ENCODE measurements at places on chromosomes 6 and 20.

DNA sequence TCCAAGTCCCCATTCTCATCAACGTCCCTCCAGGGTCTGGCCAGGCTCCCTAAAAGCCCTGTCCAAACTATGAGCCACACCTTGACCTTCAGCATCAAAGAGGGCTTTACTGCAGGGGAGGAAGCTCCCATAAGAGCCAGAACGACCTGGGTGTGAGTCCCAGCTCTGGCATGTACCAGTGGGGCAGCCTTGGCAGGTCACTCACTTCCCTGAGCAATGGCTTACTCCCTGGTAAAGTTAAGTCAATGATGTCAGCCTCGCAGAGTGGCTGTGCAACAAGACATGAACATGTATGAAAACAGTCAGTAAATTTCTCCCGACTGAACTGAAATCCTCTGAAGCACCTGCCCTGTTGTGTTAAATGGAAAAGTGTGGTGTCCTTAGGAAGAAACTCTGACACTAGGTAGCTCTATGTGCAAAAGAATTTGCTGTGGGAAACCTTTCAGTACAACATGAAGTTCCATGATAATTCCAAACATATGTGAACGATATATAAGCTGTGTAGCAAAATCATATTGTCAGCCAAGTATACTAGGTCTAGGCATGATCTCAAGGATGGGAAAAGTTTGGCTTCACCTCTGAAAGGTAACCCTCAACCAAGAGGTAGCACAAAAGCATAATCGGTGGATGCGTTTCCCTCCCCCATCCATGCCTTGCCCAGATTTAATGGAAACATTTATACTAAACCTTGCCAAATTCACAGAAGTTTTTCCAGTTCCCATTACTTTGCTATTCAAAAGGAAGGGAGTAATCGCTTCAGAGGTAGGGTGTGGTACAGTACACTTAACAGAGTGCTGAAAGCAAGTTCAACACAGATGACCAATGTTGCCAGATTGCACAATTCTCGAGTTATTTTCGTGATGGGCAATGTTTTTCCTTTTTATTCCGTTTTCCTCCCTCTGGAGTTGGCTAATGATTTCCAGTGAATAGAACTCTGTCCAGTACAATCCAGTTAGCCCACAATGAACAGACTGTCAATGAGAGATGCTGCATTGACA lies 49.0 kb upstream of the RANBP9 start:
- DNase-seq, result no peak

GRCh38 chr6:53201270-53201669 lies 52.6 kb upstream of the GCM1 start:
- DNase-seq, result no peak

DNA sequence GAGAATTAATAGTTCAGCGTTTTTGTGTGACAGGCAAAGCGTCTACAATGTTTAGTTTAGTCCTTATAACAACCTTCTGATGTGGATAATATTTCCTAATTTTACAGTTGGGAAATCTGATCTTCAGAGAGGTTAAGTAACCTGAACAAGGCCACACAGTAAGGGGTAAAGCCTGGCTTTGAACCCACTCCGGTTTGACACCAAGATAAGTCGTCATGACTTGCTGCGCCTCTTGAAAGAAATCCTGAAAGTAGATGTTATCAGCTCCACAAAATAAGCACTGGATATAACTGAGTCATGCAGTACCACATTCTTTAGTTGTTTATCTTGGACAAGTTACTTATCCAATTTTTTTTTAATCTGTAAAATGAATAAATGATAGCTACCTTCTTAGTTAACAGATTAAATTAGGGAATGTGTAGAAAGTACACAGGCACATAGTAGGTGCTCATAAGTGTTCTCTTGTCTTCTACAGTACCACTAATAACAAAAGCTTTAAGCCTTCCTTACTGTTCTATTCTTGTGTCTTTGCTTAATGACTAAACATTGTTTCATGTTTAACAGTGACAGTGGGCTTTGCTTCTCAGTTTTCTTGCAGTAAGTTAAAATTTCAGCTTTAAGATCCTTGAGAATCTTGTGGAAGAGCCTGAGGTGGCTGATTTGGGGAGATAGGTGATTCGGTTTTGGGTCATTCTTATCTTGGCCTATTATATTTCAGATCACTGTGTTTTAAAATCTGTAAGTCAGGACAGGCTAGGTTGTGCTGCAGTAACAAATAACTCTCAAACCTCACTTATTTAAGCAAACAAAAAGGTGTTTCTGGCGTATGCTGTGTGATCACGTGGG lies 2.1 kb downstream of the HIVEP1 start:
- DNase-seq, result no peak

DNA sequence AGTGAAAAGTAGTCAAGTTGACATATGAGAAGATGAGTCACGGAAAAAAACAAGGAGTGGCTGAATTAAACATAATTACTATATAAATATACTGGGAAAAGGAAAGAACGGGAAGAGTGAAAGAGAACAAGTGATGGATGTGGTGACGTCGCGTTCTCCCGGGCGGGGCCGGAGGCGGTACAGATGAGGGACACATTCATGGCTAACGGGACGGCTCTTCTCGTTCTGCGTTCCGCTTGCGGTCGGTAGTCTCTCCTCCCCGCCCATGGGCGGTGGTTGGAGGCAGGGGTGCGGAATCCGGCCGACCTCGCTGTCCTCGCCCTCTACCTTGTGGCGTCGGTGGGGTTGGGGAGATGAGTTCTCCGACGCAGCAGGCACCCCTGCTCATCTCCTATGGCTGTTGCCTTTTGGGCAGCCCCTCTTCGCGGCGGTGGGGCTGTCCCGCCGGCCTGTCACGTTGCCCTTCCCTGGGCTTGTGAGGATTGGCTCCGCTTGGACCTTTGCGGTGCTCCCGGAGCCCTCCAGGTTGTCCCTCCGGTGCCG lies 22.5 kb downstream of the HLA-G start:
- DNase-seq, result peak; percentile 58

- no peak for DNase-seq
Measured at GRCh38 chr20:4320291-4320690, 304.9 kb upstream of the RNF24 start.

GRCh38 chr20:37940858-37941257 lies 37.9 kb downstream of the VSTM2L start:
- DNase-seq, result no peak

DNA sequence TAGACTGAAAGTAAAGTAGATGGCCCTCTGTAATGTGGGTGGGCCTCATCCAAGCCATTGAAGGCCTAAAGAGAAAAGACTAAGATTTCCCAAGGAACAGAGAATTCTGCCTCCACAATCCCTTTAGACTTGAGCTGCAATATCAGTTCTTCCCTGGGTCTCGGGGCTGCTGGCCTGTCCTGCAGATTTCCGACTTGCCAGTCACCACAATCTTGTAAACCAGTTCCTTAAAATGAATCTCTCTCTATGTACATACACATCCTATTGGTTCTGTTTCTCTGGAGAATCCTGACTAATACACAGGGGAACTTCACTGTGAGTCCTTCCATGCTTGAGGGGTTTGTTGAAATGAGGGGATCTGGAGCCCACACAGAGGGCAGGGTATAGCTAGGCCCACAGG lies 12.9 kb downstream of the CCDC170 start:
- DNase-seq, result no peak

- no peak for DNase-seq
Measured at GRCh38 chr20:58759947-58760346, 67.3 kb downstream of the NPEPL1 start.

DNA sequence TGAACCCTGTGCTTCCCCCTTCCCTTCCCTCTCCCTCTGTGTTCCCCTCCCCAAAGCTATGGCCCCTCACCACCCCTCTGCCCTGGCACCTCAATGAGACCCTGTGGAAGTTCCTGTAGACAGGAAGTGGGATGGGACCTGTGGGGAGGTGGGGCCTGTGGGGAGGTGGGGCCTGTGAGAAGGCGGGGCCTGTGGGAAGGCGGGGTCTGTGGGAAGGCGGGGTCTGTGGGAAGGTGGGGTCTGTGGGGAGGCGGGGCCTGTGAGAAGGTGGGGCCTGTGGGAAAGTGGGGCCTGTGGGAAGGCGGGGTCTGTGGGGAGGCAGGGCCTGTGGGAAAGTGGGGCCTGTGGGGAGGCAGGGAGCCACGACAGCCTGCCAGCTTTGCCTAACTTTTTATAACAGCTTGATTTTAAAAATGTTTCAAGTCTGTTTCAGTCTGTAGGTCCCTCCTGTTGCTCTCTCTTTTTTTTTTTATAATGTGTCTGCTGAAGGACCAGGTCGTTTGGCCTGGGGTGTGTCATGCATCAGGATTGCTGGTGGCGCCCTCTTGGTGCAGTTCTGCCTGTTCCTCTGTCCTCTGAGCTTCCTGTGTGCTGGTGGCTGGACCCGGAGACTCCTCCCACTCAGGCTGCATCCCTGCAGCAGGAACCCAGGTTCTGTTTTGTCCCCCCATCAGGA lies 70.5 kb upstream of the SLCO4A1 start:
- no peak for DNase-seq

GRCh38 chr6:146962329-146962728 lies 241.9 kb upstream of the STXBP5 start:
- no peak for DNase-seq

GRCh38 chr6:137903933-137904821 lies 37.1 kb downstream of the TNFAIP3 start:
- DNase-seq, result no peak

GRCh38 chr6:76250666-76251065 lies 178.2 kb upstream of the IMPG1 start:
- DNase-seq, result no peak

DNA sequence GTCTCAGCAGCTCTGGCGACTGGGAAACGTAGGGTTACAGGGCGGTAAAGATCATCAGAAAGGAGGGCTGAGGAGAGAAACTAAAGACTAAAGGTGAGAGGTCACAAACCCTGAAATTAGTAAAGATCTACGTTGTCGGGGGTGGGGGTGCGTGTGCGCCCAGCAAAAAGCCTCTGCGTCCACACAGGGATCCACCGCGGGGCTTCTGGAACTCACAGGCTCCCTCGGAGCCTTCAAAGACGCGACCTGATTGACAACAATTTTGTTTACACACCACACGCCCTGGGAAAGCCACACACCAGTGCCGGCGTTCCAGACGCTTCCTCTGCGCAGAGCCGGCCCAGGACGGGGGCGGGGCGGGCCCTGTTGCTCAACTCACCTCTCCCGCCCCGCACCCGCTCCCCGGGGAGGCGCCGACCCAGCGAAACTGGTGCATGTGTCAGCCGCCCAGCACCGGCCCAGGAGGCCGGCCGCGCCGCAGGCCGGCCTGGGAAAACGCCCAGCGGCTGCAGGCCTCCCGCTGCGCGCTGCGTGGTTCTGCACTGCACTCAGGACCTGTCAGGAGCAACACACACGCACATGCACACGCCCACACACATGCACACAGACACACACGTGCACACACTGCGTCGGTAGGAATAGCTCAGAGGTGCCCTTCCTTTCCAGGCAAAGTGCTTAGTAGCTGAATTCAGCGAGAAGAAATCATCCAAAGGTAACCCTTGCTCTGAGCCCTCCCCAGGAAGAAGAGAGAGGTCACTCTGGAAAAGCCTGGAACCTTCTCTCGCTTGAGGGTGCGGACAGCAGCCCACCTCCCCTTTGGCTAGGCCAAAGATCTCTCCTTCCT lies 57.2 kb upstream of the ARID1B start:
- peak; percentile 98 for DNase-seq

DNA sequence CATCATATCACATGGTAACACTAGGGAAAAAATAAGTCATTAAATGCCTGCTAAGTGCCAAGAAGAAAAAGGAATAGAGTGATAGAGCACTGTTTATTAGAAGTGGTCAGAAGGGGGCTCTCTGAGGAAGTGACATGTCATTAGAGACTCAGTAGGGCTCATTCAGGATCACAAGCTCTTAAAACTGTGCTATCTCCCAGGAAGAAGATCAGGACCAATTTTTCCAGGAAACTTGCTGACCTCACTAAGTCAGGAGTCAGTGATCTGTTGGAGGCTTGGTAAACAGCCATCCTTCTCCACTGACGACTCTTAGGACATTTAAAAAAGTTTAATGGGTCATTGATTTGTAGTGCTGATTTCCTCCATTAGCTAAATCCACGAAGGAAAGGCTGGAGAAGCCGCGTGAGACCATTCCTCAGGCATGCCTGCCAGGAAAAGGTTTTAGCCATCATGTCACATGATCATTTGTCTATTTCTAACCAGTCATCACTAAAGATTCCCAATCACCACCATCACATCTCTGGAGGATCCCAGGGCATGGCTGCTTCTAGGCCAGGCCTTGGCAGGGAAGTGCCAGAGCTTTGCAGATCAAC lies 5.9 kb upstream of the PTPN1 start:
- DNase-seq, result no peak

DNA sequence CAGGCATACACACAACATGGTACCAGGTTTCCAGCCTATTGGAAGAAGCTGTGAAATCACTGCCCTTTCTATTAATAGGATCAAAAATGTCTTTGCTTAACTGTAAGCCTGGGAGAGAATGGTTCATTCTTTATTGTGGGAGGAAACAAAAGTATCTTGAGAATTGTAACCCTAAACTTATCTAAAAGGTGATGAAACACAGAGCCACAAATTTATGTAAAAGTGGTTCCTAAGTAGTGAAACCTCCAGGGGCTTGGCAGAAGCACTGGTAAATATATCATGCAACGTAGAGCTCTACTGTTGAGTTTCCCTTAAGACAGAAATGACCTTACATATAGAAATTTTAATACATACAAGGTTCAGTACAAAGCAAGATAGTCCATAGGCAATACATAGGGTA lies 17.2 kb upstream of the NOX3 start:
- no peak for DNase-seq

GRCh38 chr6:34829137-34829536 lies 37.3 kb downstream of the BLTP3A start:
- no peak for DNase-seq

DNA sequence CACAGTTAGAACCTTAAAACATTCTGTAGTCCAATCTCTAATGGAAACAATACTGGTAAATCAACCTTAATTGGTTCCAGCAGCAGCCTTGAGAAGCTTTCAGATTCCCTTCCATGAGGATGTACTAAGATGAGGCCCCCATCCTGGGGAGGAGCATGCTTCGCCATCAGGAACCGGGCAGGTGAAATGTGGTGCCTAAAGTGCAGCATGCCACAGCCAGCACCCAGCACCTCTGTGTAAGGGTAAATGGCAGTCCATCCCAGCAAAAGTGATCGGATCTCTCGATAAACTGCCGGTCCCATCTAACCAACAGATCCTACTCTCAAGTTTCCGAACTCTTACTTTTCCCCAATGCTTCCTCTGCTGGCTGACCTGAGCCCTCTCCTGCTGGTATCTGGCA lies 166.3 kb upstream of the PDE10A start:
- no peak for DNase-seq

DNA sequence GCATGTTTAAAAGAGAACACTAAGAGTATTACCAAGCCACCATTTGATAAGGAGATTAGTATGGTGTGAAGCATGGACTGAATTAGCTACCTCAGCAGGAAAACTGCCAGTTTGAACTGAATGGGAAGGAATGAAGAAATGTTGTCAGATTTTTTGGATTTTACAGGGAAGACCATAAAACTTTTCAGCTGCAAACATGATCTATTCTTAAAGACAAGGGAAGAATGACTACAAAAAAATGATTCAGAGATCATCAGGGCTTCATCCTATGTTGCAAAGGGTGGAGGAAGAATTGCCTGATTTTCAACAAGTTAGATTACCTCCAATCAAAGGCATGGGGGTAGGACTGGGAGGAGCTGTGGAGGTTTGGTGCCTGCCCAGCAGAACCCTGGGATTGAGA lies 49.3 kb upstream of the MTRF1L start:
- DNase-seq, result no peak
